ENCODE measurements at places on chromosomes 7 and 10.

DNA sequence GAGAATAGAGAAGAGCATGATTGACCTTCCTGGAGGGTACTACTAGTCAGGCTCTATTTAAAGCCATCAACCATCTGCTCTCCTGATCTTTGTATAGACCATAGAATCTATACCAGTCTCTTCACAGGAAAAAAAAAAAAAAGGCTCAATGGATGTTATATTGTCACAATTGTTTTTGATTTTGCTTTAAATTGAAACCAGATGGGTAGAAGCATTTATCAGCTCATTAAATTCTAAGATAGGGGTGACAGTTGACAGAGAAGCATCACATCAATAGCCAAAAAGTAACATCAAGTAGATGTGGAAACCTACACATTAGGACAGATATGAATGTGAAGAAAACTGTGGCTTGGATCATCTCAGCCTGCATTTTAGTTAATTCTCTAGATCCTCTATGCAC is 558.9 kb upstream of the MBL2 start:
- DNase-seq = no peak

DNA sequence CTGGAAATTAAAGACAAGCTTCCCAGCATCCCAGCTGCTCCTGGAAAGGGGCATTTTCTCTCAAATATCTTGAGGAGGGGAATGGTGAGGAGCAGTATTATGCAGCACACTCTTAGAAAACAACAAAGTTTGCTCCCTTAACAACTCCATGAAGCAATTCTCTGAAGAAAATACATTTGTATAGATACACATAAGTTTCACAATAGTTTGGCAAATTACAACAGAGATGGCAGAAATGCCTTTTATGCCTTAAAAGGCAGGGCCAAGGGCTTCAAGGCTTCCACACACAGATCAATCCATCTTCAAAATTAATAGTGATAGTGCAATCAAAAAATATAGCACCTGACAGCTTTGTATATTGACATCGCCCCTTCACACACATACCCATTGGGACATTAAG is 12.2 kb downstream of the DGKI start:
- no peak for DNase-seq

DNA sequence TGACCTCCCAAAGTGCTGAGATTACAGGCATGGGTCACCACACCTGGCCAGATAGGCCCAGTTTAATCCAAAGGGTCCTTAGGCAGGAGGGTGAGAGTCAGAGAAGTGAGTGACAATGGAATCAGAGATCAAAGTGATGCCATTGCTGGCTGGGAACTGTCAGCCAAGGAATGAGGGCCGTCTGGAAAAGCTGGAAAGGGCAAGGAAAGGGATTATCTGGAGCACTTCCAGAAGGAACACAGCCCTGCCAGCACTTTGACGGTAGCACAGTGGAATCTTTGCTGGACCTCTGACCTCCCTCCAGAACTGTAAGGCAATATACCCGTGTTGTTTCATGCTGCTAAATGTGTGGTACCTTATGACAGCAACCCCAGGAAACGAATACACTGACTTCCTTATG is 11.3 kb upstream of the TAS2R40 start:
- DNase-seq = no peak

GRCh38 chr7:99024066-99024465 is 119.8 kb downstream of the SMURF1 start:
- no peak for DNase-seq

- no peak for DNase-seq
Measured at GRCh38 chr7:36344622-36345021, 45.0 kb upstream of the ANLN start.

DNA sequence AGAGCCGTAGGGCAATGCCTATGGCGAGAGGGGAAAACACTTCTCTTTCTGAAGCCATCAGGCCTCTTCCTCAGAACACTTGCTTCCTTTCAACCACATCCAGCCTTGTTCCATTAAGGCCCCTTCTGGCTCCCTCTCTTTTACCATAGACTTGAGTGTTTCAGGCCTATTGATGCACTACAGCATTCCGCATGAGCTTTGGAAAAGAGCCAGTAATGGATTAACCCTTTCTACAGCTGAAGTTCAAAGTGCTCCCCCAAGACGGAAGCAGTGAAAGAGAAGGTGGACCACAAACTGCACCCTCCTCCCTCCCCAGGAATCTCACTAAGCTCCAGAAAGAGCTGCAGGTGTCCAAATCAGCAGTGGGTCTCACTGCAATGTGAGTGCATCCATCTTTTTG is 102.7 kb upstream of the C7orf33 start:
- no peak for DNase-seq

- DNase-seq = no peak
Measured at GRCh38 chr7:135745703-135746312, 2.8 kb downstream of the FAM180A start.

DNA sequence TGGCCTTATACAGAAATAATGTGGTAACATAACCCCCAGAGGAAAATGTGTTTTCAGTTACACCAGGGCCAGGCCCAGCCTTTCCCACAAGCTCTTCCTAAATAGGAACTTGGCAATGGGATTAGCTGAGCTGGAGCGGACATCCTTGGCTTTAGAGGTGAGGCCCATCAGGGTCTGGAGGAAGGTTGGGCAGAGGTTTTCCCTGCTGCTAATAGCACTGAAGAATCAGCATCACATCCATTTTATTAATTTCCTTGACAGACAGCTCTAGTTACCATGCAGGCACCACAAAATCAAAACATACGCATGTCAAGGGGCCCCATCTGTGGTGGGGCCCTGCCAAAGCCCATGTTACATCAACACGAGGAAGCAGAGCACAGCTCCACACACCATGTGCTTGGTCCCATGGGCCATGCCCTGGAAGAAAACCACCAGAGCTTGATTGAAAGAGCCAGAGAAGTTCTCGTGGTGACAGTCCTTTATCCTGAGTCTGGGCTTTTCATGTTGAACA is 566.6 kb downstream of the KCNMA1 start:
- DNase-seq = no peak

GRCh38 chr10:124171561-124171960 is 78.2 kb upstream of the CHST15 start:
- DNase-seq = no peak

- peak; percentile 6 for DNase-seq
Measured at GRCh38 chr7:23938937-23939552, 229.0 kb downstream of the STK31 start.

GRCh38 chr7:138979226-138979979 is 1.8 kb downstream of the KIAA1549 start:
- DNase-seq = no peak

DNA sequence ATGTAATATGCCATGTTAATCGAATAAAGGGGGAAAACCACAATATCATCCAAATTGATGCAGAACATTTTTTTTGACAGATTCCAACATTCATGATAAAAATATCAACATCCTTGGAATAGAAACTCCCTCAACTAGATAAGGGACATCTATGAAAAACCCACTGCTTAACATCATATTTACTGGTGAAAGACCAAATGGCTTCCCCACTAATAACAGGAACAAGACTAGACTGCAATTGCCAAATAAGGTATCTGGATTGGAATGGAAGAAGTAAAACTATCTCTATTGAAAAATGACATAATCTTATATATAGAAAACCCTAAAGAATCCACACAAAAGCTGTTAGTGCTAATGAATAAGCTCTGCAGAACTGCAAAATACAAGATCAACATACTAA is 27.8 kb downstream of the SMURF1 start:
- DNase-seq = no peak

- no peak for DNase-seq
Measured at GRCh38 chr7:47779341-47779771, 168.9 kb downstream of the PKD1L1 start.

DNA sequence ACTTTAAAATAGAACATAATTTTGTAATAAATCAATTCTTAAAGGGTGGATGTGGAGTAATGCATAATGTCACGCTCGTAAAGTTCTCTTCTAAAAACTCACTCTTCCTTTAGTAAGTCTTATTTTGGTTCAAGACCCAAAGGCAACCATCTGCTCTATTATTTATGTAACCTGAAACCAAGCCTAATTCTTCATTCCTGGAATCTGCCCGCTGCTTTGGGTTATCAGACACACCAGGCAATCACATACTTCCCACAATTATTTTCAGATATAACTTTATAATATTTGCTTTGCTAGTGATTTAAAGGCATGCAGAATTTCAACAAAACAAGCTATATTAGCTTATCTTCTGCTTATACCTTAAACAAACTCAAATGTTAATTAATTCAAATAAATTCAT is 39.0 kb downstream of the RAB11FIP2 start:
- DNase-seq = no peak

DNA sequence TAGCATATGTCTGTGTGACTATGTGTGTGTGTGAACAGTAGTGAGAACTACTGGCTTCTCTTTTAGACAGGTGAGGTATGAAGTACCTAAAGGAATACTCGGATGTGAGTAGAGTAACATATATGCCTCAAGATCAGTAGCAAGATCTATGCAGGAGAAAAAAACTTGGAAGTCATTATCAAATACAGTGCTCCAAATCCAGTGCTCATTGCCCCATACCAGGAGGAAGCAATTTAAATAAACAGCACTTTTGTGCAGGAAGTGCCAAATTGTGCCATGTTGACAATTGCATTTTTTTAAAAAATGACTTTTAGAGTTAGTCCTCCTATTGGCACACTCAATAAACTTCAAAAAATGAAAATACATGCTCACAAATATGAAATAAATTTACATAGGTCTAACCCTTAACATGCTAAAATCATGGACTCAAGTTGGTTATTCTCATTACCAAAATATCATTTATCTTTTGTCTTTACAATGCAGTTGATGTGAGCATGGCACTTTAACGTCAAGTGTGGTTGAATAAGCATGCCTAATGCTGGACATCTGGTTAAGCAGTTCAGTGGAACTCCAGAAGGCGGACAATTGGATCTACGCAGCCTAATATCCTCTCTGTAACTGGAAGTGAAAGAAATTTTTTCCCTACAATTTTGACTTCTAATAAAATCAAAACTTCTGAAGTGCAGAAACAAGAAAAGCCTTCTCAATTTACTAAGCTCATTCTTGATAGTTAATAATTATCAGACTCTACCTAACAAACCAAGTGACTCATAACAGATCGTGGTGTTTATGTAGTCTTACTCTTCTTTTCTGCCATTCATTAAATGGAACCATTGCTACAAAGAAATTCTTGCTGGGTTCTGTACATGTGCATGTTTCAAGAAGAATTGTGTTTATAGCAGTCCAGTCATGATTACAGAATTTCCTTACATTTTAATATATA is 195.2 kb downstream of the MDFIC start:
- DNase-seq = no peak

DNA sequence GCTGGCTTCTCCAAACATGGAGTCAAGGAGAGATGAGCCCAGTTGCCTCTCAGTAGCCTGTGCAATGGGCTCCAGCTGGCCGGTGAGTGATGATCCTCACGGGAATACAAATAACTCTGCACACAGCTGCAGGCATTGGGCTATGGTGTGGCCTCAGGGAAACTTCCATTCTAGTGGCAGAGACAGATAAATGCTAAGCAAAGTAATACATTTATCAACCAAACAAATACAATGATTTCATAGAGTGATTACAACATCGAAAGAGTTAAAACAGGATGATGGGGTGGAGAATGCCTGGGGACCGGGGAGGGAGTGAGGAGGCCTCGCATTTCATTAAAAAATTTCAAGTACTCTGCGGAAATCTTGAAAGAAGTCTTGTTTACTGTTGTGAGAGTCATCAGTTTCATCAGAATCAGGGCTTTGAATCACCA is 15.0 kb upstream of the AKR1B1 start:
- DNase-seq = no peak

- DNase-seq = no peak
Measured at GRCh38 chr7:131944556-131945069, 388.2 kb upstream of the PODXL start.

DNA sequence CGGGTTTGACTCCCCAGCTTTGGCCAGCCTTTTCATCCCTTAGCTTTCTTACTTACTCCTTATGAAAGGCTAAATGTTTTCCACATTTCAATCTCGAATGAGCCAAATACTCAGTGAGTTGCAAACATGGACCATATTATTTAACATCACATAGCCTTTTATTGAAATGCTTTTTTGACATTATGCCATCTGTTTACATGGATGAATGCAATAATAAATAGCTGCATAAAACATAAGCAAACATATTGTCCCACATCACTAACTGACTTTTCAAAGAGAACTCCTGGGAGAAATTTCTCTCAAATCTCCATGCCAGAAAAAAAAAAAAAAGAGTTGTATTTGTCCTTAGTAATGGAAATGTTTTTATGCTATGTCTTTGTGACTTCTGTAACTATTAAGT is 134.9 kb downstream of the LSMEM1 start:
- no peak for DNase-seq

DNA sequence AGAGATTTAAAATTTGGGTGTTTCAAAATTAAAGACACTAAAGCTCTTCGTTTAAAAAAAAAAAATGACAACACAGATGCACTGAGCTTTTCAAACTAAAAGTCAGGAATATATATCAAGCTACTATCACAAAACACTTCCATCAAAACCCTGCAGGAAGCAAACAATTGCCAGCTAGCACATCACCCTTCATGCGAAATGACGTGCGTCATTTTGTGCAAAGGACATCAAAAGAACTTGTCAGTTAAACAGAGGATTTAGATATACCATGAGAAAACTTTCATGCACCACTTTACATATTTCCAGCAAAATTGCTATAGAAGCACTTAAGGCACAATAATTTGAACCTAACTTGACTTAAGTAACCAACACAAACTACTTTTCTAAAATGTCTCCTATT is 264.7 kb downstream of the GRM8 start:
- DNase-seq = no peak

DNA sequence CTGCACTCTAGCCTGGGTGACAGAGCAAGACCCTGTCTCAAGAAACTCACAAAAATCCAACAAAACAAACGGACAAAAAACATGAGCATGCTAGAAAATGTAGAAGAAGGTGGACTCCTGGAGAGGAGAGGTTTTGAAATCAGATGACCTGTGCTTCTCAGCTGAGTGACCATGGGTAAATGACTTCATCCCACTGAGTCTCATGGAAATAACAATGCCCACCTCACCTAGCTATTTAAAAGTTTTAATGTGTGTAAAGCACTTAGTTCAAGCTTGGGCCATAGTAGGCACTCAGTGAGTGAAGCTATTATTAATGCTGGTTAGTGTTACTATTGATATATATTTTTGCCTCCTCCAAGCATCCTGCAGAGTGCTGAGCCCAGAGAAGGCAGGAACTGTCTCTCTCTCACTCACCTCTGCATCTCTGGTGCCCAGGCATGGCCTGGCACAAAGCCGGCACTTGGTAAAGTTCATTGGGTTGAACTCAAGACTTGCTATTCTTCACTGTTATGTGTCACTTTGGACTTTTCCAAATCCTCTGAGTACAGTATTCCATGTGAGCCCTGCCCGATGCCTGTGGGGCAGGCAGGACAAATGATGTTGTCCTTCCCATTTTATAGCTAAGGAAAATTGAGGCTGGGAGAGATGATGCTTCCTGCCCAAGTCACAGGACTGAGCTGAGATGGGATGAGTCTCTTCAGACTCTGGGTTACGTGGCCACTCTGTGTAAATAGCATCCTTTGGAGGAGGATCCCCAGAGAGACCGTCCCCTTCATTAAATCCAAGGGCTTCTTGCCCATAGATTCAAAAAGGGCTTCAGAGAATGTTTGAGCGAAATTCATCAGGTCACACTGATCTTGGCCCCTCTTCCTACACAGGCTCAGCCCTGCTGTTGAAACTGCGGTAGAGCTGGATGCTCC is 81.4 kb upstream of the EMX2 start:
- no peak for DNase-seq

All from stimulated activated CD4-positive, alpha-beta T cell treated with anti-CD3 and anti-CD28 coated beads, Interleukin-1b, Interleukin-23, amount 100 ng/mL, for 48 hours (primary cell).